ENCODE measurements at places on chromosomes 2 and 18.

DNA sequence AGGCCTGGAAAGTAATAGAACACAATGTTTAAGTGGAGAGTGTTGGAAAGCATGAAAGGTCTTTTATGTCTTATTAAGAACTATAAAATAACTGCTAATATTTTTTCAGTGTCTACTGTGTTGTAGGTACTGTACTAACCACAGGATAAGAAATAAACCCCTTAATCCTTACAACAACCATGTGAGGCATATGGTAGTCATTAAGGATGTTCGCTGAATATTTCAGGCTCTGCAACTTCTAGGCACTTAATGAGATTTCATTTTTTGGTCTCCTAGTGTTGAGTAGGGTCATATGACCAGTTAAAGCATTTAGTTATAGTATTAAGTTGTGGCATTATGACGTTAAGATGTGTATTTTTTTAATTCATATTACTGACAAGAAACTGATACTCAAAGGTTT, 346.6 kb upstream of the KCNH7 start:
- no peak for DNase-seq

DNA sequence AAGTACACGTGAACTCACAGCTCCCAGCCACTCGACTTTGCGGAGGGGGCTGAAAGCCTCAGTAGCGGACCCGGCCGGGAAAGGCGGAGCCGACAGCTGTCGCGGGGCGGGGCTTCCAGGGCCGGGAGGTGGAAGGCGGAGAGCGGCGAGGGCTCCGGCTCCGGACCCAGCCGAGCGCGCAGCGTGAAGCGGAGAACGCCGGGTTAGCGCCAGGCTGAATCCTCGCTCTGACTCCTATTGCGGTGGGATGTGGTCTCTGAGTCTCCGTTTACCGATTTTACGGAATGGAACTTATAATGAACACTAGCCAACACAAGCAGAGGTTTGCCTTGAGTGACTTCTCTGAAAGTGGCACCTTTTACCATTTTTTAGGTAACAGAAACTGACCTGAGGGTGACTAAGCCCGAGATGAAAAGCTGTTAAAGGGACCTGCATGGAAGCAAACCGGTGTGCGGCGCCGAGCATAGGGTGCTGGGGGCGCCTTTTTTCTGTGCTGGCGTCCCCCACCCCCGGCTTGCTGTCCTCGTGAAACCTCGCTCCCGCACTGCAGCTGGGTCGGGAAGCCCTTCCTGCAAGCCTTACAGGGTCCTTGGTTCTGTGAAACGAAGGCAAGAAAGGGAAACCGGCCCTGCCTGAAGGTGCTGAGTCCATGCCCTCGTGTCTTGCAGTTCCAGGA, 72.9 kb downstream of the EN1 start:
- DNase-seq, result peak; percentile 56

- DNase-seq, result no peak
Measured at GRCh38 chr2:13758412-13758811, 874.1 kb upstream of the LRATD1 start.

DNA sequence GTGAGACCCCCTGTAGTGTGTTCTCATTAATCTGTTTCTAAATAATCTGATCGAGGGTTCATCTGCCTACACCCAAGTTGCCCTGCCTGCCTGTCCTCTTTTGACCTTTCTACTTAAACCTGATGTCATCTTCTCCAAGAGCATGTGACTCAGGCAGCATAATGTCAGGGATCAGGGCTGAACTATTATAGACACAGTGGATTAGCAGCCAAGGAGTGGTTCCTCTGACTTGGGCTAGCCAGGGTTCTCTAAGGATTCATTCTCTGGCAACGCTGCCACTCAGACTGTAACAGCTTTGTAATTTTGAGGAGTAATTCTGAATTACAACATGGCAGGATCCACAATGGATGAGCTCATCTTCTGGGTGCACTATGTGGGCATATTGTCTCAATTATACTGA, 124.0 kb downstream of the MDH1 start:
- no peak for DNase-seq

- DNase-seq, result peak; percentile 24
Measured at GRCh38 chr2:64276417-64277095, 132.3 kb upstream of the PELI1 start.

- DNase-seq, result no peak
Measured at GRCh38 chr2:205782941-205783340, 100.6 kb downstream of the NRP2 start.

- no peak for DNase-seq
Measured at GRCh38 chr2:197126630-197127352, 183.8 kb downstream of the ANKRD44 start.

DNA sequence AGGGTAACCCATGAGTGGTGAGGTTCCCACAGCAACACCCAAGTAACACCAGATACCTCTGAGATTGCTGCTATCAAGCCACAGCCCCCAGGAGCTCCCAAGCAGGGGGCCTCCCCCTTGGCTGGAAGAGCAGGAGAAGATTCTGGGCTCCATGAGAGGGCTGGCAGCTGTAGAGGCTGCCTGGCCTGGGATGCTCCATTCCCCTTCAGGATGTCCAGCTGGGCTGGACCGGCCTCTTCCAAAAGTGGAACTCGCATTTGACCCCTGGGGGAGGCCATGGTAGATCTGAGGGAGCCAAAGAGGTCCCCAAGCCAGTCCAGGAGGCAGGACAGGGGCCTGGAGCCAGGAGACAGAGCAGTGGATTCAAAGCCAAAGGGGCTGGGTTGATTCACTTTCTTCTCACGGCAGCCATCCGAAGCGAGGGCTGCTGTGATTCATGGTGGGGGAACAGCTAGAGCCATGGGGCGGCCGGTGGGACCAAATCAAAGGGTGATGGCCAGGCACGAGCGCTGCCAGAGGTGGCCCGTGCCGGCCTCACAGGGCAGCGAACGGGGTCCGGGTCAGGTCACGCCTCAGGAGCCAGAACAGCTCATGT, 95.3 kb upstream of the ID2 start:
- peak; percentile 17 for DNase-seq

DNA sequence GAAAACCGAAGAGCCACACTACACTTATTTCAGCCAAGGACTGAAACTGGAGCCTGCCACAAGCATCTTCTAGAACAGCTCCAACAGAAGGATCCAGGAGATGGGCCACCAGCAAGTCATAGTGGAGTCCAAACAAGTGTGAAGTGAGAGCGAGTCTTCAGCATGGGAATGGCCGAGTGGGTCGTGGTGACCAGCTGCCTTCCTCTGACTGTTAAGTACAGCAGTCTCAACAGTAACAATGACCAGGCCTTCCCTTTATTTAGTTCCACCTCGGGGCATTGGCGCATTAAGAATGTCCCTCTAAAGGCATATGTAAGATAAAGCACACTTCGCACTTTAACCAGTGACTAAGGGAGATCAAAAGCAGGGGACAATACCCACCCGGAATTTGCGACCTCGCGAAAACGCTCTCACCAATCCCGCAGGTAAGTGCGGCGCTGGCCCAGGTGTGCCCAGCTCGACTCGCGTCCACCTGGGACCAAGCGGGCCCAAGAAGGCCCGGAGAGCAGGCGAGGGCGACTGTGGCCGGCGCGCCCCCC, 1.1 kb downstream of the L3MBTL4 start:
- DNase-seq, result no peak

GRCh38 chr2:112021781-112022231, 33.3 kb upstream of the TMEM87B start:
- no peak for DNase-seq

- no peak for DNase-seq
Measured at GRCh38 chr2:236882930-236883329, 202.8 kb upstream of the COPS8 start.

DNA sequence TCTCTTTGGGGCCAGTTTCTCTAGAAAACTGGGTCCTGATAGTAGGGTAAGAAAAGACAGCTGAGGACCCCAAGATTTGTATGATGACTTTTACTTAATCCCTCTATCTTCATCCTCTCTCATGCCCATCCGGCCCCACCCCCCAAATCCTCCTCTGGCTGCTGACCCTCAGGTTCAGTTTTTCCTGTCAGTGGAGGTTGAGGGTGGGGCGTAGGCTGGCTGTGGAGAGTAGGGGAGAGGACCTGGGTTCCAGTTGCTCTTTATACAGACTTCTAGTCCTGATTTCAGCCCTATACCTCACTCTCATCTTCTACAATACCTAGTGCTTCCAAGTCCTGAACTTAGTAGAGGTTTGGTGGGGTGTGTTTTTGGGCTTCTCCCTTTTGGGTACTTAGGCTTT, 28.4 kb downstream of the PLEKHA3 start:
- DNase-seq, result no peak

- DNase-seq, result no peak
Measured at GRCh38 chr2:9754532-9754887, 88.8 kb upstream of the TAF1B start.

DNA sequence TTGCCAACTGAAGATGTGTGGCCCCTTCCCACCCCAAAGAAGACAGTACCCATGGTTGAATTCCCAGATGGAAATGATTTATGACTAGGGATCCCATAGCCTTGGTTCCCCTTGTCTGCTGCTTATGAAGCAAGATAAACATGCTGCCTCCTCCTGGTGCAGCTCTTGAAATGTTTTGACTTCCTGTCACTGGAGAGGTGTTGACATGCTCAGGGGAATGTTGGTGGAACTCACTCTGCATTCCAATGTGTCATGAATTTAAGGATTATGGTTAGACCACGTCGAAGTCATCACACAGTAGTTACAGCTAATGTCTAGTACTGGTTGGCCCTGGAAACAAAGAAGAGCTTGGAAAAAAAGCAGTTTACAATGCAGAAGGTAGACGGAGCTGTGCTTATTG, 69.0 kb upstream of the FAM110C start:
- peak; percentile 5 for DNase-seq

DNA sequence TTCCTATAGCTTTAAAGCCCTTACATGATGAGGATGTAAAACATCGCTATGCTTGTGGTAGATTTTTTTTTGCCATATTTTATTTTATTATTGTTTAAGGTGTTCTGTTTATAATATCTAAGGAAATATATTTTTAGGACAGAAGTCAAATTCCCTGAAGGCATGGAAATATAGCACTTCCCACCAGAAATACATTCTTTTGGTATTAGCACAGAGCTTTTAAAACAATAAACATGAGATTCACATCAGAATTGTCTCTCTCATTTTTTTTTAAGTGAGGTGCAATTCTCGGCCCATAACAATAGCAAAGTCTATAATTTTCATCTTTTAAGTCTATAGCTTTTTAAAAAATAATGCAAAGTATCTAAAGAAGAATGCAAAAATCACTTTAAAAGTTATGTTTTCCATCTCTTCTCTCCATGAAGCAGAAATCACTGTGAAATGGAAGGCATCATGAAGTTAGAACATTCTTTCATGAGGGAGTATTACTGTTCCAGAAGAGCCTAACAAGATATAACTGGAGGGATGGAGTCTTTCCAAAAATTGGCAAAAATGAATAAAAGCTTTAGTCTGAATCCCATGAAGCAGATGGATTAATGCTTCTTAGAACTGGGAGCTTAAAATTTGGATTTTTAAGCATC, 283.6 kb upstream of the TRIB2 start:
- no peak for DNase-seq

GRCh38 chr2:223055140-223055539, 3.1 kb downstream of the KCNE4 start:
- DNase-seq, result no peak

GRCh38 chr2:144642131-144642530, 122.2 kb upstream of the ZEB2 start:
- no peak for DNase-seq

DNA sequence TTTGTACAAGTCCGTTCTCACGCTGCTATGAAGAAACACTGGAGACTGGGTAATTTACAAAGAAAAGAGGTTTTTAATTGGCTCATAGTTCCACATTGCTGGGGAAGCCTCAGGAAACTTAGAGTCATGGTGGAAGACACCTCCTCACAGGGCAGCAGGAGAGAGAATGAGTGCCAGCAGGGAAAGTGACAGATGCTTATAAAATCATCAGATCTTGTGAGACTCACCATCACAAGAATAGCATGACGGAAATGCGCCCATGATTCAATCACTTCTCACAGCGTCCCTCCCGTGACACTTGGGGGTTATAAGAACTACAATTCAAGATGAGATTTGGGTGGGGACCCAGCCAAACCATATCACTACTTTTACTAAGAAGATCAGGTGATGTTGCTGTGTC, 285.8 kb downstream of the TMX3 start:
- no peak for DNase-seq

- no peak for DNase-seq
Measured at GRCh38 chr2:24785671-24786321, 7.4 kb downstream of the PTRHD1 start.

DNA sequence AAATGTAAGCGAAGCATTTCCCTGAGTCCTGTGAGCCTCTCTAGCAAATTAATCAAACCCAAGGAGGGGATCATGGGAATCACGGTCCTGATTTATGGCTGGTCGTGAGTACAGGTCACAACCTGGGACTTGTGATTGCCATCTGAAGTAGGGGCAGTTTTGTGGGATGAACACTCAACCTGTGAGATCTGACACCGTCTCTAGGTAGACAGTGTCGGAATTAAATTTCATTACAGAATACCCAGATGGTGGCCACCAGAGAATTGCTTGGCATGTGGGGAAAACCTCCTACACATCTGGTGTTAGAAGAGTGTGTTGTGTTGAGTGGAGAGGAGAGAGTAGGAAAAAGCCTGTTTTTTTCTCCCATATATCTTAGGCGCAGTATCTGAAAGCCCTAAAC, 12.5 kb downstream of the CAPN14 start:
- DNase-seq, result no peak

DNA sequence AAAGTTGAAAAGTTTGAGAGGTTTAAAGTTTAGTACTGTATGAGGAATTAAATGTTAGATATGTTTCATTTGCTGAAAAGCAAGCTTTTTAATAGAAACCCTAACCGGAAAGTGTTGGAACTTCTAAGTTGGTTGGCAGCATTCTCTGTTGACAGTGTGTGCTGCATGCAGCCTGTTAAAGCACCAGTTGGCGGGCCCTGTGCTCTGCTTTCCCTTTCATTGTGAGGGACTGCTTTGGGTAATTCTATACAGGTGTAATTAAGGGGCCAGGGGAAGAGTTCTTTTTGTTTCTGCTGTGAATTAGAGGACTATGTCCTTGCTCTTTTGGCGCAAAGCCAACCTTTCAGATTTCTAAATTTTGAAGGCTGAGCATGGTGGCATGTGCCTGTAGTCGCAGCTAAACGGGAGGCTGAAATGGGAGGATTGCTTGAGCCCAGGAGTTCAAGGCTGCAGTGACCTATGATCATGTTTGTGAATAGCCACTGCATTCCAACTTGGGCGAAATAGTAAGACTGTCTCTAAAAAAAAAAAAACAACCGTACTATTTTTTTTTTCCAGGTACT, 20.1 kb downstream of the PLEKHB2 start:
- no peak for DNase-seq

GRCh38 chr2:41966431-41966893, 81.4 kb upstream of the PKDCC start:
- DNase-seq, result no peak
